ENCODE measurements at places on chromosomes 13 and 19.

- no peak for DNase-seq
These were observed 24.1 kb upstream of the CASP14 start for GRCh38 chr19:15025217-15025616.

- DNase-seq, result no peak
These were observed 58.2 kb upstream of the USE1 start for GRCh38 chr19:17156947-17157302.

- peak; percentile 26 for DNase-seq
These were observed 722 bp downstream of the COLGALT1 start for GRCh38 chr19:17555929-17556813.

DNA sequence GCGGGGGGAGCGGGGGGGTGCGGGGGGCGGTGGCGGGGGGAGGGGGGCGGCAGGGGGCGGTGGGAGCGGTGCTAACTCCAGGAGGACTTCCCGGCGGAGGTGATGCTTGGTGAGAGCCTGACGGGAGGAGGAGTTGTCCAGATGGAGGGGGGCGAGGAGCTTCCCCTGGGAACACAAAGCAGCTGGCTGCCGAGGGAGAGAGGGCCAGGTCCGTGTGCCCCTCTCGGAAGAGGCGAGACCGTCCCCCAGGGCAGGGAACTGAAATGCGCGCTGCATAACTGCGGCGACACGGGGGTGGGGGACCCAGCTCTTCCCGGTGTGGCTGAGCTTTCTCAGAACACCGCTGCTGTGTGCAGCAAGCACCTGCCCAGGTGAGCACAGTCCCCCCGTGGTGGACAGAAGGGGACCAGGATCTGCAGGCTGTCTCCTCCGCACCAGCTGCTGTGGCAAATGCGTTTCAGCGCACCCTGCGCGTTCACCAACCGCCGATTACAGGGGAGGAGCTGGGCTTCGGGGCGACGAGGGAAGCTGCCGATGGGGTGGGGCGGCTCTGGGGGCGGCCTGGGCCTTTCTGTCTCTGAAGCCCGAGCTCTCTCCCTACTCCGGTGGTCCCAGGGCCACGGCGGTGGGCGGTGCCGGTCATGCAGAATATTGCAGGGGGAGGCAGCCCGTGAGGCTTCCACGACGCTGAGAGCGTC lies 54.7 kb upstream of the F7 start:
- no peak for DNase-seq

GRCh38 chr19:2848616-2849015 lies 7.3 kb downstream of the ZNF555 start:
- no peak for DNase-seq

- no peak for DNase-seq
These were observed 308.4 kb downstream of the SHISA2 start for GRCh38 chr13:25743421-25743820.

DNA sequence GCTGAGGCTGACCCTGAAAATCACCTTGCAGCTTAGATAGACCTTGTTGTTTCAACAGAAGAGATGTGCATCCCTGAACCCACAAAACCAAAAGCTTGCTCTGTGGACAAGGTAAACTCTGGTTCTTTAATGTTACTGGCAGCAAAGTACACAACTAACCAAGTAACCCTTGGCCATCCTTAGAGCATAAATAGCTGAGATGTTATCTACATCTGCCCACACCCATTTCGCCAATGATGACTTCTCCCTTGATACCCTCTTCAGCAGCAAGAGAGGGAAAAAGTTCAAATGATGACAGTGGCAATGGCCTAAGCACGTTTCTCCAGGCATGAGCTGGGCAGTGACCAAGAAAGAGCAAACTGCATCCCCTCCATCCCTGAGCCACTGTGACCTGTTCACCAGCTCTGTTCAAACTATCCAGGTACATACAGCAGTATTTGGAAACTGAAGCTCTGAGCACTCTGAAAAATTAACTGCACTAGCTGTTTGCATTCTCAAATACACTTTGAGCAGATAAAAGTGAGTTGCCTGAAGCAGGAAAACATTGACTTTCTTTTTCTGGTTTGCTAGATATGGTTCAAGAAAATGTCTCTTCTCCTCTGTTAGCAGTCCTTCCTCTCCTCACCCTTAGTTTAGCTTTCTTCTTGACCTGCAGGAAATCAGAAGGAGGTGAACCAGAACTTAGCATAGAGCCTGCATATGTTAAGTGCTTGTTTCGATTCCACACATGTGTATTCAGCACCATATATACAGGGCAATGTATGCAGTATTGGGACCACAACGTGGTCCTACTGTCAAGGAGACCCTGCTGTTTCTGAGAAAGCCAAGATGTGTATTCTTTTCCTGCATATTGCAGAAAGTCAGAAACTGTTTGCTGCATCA lies 231.7 kb downstream of the FOXO1 start:
- no peak for DNase-seq

DNA sequence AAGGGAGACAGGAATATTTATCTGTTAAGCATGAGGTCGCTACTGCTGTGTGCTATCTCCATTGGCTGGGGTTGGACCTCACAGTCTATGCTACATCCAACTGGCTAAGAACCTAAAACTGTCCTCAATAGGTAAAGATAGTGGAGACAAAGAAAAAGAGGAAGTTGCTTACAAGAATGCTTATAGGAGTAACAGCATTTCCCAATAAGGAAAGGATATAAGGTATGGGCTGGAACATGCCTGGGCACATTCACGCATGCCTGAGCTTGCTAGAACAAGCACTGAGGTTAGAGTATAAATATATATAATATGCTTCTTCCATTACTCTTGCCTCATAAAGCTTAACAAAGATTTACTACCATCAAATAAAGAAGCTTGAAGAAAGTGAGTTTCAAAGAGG lies 47.9 kb upstream of the CEACAM21 start:
- DNase-seq, result no peak

GRCh38 chr19:18898081-18898606 lies 2.2 kb upstream of the CERS1 start:
- DNase-seq, result no peak

DNA sequence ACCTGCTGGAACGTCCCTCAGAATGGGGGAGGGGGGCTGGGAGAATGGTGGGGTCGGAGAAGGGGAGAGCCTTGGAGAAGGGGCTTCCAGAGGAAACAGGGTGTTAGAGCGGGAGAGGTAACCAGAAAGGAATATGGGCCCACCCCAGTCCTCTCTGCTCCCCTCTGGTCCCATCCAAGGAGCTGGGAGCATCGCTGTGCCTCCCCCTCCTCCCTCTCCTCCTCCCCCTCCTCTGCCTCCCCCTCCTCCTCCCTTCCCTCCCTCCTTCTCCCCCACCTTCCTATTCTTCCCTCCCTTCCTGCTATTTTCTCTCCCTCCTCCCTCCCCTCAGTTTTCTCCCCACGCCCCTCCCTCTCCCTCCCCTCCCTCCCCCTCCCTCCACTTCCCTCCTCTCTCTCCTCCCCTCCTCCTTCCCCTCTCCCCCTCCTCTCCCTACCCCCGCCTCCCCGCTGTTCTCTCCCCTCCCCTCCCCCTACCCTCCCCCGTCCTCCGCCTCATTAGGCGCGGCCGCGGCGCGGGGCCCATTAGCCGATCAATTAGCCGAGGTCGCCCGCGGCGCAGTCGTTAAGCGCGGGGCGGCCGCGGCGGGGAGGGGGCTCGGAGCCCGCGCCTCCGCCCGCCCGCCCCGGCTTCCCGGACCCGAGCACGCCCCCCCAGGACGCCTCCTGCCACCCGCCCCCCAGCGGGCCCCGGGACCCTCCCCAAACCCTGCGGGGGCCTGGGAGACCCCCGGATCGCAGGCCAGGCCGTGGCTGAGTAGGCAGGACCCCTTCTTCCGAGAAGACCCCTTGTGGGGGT lies 15.4 kb downstream of the TLE5 start:
- DNase-seq, result no peak

DNA sequence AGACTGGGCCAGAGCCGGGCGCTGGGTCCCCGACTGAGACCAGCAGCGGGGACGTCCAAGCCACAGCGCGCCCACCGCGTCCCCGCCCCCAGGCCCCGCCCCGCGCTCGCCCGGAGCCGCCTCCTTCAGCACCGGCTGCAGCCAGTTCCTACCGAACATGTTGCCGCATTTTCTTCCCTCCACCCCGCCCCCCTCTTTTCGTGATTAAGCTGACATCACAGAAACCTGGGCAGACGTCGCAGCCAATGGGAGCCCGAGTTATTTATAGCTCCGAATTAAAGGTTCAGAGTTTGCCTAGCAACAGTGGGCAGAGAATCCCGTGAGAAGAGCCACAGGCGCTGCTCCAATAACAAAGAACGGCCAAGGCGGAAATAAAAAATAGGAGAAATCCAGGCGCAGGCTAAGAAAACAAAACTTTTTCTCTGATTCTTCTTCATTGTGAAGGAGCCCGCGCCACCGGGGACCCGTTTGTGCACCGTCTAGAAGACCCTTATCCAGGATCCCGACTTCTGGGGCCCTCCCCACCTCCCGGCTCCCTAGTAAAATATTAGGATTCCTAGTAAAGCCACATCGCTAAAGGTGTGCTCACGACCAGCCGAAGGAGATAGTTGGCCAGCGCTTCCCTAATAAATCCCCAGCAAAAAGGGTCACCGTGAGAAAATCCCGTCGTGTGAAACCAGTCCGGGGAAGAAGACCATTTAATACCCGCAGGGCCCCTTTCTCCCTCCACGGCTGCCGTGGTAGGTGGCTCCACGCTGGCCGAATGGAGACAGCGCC lies 61.7 kb downstream of the SERP2 start:
- DNase-seq, result peak; percentile 90

DNA sequence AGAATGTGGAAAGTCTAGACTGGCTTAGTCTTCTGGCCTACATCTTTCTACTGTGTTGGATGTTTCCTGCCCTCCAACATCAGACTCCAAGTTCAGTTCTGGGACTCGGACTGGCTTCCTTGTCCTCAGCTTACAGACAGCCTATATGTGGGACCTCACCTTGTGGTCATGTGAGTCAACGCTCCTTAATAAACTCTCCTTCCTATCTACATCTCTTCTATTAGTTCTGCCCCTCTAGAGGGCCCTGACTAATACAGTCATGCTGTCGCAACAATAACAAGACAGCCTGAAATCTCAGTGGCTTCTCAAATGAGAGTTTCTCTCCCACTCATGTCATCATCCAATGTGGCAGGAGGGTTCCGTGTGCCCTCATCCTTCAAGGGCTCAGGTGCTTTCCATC lies 347.8 kb downstream of the MZT1 start:
- no peak for DNase-seq

DNA sequence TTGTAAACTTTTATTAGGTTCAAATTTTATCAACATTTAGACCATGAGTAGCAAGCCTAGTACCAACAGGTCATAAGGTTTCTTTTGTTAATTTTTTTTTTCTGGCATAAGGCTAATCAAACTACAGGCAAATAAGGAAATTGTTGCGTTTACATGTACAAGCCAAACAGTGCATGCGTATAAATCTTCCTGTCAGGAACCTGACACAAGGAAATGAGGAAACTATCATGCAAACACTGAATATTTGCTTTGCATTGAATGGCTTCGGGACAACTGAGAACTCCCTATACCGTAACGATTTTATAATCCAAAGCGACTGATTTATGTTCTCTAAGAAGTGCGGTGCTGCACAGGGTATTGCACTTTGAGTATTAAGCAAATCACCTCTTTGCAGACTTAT lies 133.0 kb upstream of the TRPC4 start:
- no peak for DNase-seq

DNA sequence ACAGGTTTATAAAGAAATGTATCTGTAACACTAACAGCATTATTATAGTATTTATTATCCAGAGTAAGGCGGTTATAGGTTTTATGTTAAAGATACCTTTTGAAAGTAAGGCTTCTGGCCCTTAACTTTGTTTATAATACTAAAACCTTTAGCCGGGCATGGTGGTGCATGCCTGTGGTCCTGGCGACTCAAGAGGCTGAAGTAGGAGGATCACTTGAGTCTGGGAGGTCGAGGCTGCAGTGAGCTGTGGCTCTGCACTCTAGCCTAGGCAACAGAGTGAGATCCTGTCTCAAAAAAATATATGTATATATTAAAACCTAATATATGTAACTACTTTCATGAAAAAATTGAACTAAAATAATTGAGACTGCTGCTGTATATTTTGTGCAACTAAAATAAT lies 98.7 kb upstream of the KLF5 start:
- no peak for DNase-seq

- DNase-seq, result no peak
These were observed 43.9 kb downstream of the RCBTB2 start for GRCh38 chr13:48488995-48489394.

DNA sequence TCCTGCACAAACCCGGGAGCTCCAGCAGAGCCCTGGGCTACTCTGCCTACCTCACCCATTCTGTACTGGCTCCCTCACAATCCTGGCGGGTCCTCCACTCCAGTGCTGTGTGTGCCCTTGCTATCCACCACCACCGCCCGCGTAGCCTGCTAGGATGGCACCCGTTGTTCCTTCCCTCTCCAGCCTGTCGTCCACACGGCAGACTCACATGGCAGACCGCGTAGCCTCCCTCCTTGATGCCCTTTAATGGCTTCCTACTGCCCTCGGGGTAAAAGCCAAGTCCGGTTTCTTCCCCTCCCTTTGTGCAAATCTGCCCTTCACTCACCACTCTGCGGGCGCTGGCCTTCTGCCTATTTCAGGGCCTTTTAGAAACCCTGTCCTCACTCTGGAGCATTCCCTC lies 106.6 kb downstream of the RAB20 start:
- no peak for DNase-seq

- DNase-seq, result no peak
These were observed 217.1 kb upstream of the SPRY2 start for GRCh38 chr13:80558074-80558473.

DNA sequence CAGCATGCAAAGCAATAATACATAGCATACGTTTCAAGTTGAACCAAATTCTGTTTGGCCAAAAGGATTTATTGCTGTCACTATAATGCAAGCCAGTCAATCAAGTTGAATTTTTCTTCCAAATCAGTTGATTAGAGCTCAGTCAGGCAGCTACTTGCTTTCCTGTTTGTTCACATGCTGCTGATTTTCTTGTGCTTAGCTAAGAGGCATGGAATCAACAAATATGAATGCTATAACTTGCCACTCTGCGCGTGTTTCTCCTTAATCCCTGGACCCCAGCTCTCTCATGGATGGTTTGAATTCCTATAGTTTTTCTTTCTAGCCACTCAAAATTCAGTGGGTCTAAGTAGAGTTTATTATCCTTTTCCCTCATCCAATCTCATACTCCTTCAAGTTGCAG lies 311.3 kb downstream of the KLF5 start:
- no peak for DNase-seq

All from stimulated activated CD4-positive, alpha-beta T cell treated with anti-CD3 and anti-CD28 coated beads, Interleukin-1b, Interleukin-23, amount 100 ng/mL, for 48 hours (primary cell).